ENCODE measurements at places on chromosomes 4 and X.

- DNase-seq = no peak
Observed at GRCh38 chr4:2246384-2247127, 4.6 kb upstream of the HAUS3 start.

DNA sequence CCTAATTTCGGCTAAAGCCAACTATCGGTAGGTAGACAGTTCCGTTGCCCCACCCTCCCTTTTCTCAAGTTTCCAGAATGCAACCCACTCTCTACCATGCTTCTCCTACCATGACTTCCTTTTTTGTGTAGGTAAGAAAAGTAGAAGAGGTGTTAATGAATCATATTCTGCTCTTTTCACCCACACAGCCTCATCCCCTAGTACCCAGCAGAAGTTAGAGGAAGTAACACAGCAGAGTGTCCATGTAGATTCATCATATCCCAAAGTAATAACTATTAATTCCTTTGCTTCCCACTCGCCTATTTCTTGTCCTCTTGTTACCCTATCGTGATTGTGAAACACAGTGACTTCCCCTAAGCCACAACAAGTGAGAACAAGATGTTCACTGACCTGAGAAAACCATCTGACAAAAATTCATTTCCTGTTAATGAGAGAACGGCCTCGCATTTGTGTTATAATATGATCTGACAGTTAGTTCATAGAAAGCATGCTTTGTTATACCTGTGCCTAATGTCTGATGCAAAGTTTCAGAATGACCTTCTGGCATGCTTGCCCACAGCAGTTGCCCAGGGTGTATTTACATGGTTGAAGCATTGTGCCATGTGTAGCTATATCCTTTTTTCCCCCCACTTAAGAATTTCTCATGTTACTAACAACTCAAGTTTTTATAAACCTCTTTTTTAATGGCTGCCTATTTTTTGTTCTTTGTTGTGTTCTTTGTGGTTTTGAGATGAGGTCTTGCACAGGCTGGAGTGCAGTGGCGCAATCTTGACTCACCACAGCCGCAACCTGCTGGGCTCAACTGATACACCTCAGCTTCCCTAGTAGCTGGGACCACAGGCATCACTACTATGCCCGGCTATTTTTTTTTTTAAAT lies 185.6 kb downstream of the RAP1GDS1 start:
- DNase-seq = peak; percentile 49

DNA sequence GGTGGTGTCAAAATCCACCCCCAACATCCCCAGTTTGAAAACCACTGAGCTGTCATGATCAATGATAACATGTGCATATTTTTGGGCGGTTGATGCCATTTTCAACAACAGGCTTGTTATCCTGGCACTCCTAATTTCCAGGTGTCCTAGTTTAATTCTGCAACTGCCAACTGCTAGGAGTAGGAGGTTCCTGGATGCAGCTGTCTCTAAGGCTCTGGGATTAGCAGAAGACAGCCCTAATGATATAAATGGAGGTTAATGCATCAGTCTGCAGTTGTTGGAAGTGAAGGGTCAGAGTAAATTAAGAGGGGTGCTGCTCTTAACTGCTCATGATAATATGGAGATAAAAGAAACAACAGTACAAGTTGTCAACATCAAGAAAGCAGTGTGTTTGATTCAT lies 23.8 kb downstream of the ARFIP1 start:
- no peak for DNase-seq

- no peak for DNase-seq
Observed at GRCh38 chr4:20478412-20478811, 221.8 kb upstream of the PACRGL start.

DNA sequence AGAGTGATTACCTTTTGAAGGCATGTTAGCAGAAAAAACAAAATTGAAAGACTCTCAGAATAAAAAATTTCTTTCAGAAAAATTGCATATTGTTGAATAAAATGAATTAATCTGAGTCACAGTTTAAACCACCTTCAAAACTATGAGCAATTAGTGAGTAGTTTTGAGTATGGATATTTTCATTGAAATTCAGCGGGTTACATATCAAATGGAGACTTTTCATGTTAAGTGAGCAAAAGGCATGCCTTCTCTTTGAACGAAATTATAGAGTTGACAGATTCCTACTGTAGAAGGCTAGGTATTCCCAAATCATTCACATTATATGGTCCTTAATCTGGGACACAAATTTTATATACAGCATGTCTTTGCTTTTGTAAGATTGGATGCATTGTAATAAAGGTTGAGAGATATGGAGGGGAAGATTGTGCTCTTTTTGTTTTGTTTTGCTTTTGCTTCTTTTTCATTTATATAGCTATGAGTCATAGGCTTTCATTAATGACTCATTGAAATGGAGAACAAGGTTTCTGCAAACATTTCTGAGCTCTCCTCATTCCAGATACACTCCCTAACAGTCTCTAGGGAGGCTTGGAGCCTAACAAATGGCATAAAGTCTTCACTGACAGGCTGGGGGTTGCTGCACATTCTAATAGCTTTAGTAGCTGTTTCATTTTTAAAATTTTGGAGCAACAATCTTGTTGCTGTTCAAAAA lies 21.6 kb downstream of the PCDH18 start:
- DNase-seq = no peak

All from activated CD4-positive, alpha-beta T cell treated with anti-CD3 and anti-CD28 coated beads for 4 hours (primary cell).